Hypothalamus (tissue), 51 donors: ENCODE measurements at places on chromosomes 6 and 20.

- no peak for DNase-seq
Observed at GRCh38 chr6:259901-260508, 32.3 kb upstream of the DUSP22 start.

DNA sequence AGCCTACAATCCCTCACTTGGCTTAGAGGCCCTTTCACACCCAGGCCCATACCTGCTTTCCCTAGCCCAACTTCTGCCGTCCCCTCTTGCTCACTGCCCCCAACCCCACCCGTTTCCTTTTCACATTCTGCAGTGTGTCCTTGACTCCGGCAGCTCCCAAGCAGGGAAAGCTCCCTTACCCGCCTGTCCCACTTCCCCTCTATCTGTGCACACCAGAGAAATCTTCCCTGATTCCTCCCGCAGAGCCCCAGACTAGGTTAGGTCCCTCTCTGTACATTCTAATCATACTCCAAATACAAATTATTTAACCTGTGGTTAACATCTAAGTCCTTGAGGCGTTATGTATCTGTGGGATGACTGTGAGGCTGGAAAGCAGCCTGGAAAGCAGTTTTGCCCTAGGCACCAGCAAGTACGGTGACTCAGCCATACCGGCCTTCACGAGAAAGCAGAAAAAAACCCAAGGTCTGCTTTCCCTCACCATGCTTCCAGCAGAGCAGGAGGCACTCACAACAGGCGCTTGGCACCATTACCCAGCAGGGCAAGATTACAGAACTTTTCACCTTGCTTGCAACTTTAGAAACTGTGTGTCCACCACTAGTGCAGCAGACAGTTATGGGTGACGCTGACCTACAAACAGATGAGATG is 22.3 kb downstream of the ELOVL5 start:
- no peak for DNase-seq

DNA sequence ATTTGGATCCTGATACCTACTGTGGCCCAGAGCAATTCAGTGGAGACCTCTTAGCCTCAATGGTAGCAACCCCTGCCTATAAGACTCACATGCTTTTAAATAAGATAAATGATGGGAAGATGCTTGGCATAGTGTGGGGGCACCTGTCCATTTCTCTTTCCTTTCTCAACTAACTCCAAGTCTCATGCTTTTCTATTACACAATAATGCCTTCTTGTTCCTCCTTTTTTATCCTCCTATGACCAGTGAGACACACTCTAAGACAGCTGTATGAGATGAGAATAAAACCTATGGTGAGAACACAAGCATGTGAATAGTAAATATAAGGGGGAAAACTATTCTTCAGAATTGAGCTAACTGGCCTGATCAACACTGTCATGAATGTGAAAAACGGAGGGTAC is 147.0 kb upstream of the STXBP5 start:
- DNase-seq = no peak

GRCh38 chr6:77105091-77105490 is 358.2 kb downstream of the HTR1B start:
- DNase-seq = no peak

DNA sequence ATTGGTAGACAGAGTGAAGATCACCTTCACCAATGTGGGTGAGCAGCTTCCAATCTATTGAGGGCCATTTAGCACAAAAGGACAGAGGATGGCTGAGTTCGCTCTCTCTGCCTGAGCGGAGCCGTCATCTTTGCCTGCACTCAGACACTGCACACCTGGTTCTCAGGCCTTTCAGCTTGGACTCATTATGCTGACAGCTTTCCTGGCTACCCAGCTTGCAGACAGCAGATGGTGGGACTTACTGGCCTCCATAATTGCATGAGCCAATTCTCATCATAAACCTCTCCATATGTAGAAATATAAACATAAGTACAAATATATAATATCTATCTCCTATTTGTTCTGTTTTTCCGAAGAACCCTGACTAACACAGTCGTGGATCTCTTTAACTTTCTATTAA is 13.7 kb downstream of the TBXT start:
- DNase-seq = no peak

- DNase-seq = no peak
Observed at GRCh38 chr6:53062169-53062539, 3.0 kb upstream of the FBXO9 start.

DNA sequence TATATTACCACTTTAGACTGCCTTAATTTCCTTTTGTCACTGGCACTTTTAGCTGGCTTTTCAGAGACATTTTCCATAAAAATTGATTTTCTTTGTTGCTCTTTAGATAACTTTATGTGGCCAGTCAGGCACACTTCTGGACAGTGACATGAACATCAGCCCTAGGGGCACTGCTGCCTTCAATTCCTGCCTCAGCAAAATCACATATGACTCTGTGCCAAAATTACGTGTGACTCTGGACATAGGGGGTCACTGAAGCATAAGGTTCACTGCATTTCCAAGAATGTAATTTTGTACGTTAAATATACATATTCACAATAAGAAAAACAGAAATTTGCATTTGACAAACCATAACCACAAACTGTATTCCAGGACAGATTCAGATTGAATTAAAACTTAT is 66.5 kb downstream of the ESF1 start:
- no peak for DNase-seq

DNA sequence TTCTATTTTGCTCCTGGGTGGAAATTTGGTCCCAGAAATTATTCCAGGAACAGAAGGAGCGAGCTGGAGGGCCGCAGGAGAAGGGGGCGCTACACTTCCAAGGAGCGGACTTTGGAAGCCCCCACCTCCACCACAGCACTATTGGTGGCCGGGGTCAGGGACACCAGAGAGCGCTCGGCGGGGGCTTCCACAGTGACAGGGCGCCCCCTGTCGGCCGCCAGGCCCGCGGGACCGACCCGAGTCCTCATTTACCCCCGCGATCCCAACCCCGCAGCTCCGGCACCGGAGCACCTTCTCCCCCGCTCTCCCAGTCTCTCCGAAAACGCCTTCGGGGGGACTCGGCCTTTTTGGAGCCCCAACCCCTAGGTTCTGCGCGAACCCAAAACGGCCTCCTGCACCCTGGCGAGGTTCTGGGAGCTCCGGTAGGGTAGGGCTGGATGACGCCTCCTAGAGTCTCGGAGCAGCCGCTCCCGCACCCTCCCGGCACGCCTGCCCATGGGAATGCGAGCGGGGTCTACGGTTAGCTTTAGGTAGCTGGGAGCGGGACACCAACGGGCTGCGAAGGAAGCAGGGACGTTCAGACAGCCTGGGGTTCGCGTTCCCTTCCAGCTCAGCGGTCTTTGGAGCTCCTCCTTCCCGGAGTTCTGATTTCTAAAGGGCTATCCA is 2.4 kb upstream of the FOXA2 start:
- DNase-seq = no peak

GRCh38 chr6:69542494-69542893 is 254.3 kb downstream of the LMBRD1 start:
- no peak for DNase-seq

DNA sequence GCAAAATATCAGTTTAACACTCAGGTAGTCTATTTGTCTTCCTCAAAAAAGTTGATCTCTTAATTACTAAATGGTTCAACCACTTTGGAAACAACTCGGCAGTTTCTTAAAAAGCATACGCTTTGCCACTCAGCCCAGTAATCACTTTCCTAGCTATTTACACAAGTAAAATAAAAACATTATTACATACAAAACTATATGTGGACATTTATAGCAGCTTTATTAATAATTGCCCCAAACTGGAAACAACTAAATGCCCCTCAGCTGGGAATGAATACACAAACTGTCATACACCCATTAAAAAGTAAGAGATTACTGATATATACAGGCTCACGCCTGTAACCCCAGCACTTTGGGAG is 7.4 kb downstream of the EEF1A1 start:
- no peak for DNase-seq

GRCh38 chr6:42022755-42023384 is 27.5 kb upstream of the TAF8 start:
- no peak for DNase-seq

DNA sequence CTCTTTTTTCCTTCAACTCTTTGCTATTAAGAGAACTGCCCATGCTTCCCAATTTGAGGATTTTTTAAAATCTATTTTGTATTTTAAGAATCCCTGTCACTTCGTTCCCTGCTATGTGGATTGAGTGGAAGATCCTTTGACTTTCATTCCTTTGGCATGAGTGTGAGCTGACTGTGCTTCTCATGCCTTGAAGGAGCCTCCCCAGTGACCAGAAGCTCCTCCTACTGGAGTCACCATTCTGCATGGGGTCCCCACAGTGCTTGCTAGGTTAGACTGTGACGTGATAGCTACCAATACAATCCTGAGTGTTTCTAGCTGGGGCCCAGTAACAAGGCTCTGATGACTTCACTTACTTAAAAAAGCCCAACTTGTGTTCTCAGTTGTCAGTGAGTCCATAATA is 104.4 kb upstream of the LAMP5 start:
- no peak for DNase-seq

DNA sequence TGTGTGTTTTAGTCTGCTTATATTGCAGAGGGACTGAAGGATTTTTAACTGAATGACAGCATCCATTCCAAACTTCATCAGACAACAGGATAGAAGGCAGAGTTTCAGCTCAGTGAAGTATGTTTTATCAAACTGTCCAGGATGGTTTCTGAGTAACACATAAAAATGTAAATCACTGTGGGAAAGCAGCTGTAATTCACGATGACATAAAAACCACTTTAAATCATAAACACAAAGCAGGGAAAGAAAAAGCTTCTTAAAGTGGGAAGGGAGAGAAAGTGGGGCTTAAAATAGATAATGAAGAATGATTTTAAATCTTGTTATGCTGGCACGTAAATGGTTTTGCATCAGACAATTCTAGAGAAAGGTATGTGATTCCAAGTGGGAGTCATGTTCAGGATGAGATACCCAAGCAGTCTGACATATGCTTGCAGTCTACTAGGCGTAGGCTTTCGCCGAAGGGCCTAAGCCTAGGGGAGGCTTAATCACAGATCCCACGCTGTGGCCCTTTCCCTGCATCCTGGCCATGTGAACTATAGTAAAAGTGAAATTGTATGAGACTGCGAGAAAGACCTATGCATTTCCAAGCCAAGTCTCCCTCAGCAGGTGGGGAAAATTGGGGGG is 610.6 kb downstream of the PRKN start:
- DNase-seq = no peak

GRCh38 chr6:160733050-160733646 is 31.1 kb downstream of the PLG start:
- DNase-seq = no peak

- DNase-seq = no peak
Observed at GRCh38 chr6:73078908-73079610, 146.2 kb downstream of the KHDC1L start.

DNA sequence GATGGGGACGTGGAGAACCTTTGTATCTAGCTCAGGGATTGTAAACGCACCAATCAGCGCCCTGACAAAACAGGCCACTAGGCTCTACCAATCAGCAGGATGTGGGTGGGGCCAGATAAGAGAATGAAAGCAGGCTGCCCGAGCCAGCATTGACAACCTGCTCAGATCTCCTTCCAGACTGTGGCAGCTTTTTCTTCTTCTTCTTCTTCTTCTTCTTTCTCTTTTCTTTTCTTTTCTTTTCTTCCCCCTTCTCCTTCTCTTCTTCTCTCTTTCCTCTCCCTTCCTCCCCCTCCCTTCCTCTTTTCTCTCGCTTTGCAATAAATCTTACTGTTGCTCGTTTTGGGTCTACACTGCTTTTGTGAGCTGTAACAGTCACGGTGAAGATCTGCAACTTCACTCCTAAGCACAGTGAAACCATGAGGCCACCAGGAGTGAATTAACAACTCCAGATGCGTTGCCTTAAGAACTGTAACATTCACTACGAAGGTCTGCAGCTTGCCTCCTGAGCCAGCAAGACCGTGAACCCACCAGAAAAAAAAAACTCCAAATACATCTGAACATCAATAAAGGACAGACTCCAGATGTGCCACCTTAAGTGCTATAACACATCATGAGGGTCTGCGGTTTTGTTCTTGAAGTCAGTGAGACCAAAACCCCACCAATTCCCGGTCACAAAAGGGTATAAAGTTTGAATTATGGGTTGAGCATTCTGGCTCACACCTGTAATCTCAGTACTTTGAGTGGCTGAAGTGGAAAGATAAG is 19.6 kb upstream of the SERPINB1 start:
- no peak for DNase-seq

GRCh38 chr20:32285082-32285620 is 7.7 kb downstream of the KIF3B start:
- DNase-seq = no peak

DNA sequence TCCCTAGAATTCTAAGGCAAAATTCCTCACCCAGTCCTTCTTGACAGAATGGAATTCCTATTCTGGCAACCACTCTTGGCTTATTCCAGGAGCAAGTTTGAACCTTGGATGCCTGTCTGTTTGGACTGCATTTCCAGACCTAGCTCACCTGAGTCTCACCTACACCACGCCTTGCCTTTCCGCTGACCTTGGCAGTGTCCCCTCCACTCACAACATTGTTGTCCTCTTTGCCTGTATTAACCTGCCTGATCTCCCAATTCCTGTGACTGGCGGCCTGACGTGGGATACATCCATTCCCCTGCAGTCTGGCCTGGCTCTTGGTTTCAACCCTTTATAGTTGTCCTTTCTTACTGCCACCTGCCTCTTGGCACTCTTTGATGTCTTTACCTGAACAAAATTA is 281.4 kb upstream of the SOX4 start:
- DNase-seq = no peak

DNA sequence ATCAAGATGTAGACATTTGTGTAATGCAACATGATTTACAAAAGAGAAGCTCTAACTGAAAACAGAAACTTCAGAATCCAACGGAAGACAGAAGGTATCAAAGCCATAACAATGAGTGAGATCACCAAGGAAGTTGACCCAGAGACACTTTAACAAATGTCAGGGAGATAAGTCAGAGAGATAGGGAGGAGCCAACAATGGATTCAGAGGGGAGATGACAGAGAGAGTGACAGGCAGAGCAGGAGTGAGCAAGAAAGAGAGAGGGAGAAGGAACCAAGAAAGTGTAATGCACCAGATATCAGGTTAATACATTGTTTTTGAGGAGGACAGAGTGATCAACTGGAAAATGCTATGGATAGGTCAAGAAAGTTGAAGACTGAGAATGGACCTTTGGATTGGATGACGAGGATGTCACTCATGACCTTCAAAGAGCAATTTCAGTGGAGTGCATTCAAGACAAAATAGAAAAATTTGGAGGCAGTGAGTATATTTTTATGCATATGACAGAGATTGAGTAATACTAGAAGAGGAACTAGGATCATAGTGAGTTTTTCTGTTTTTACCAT is 86.6 kb downstream of the TRDN start:
- no peak for DNase-seq

DNA sequence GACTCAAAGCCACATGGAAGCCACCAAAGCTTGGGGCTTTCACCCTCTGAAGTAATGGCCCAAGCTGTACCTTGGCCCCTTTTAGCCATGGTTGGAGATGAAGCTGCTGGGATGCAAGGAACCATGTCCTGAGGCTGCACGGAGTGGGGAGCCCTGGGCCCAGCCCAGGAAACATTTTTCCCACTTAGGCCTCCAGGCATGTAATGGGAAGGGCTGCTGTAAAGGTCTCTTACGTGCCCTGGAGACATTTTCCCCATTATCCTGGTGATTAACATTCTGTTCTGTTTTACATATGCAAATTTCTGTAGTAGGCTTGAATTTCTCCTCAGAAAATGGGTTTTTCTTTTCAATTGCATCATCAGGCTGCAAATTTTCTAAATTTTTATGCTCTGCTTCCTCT is 558.2 kb downstream of the EYS start:
- DNase-seq = no peak
